ENCODE measurements at places on chromosomes 4 and X.

DNA sequence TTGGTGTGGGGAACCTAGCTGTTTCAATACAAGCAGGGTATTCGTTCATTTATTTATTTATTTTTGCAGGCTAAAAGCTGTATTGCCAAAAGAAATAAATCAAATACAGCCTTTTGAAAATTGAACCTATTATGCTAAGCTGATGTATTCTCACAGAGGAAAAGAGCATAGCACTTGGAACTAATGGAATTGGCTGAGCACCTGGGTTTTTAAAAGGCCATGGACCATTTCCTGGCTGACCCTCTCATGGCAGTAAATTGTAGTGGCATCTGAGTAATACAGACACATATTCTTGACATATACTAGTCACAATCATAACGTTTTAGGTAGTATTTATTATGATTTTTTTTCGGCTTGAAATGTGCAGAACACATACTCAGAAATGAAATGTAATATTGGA is 71.8 kb upstream of the ALG13 start:
- DNase-seq: no peak

DNA sequence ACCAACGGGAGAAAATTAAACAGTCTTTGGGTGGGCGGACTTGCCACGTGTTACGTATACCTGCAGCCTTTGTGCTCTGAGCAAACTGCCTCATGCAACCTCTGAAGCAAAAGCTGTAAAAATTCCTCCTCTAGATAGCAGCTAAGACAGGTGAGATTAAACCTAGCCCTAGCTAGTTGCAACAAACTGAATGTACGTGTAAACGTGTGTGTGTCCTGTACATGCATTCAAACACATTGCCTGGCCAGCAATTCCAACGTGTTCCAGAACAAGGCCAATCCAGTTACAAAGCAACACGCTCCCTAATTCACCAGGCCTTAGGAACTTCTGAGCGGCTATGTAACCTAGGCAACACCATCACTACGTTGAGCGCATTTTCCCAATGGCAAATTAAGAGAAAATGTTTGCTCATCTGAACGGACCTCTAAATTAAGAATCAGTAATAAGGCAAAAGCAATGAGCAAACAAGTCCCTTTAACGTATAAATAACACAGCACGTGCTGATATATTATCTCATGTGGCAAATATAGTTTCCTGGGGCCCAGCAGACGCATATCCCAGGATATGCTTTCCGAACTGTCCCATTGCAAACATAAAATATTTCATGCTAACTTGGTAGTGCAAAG is 792 bp downstream of the PPID start:
- DNase-seq: peak; percentile 43

DNA sequence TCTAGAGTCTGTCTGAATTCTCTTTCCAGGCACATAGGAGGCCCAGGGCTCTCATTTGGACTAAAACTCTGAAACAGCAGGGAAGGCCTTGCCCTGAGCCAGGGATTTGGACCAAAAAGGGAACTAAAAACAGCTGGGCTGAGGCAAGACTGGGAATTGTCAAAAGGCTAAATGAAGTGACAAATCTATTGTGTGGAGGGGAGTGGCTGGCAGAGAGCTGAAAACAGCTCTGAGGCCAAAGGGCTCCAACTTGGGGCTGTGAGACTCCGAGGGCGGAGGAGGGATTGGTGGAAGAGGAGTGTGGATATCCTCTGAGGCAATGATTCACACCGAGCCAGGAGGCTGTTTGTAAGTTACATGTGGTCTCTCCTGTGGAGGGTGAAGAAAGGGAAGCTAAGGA is 63.2 kb downstream of the PHEX start:
- no peak for DNase-seq

DNA sequence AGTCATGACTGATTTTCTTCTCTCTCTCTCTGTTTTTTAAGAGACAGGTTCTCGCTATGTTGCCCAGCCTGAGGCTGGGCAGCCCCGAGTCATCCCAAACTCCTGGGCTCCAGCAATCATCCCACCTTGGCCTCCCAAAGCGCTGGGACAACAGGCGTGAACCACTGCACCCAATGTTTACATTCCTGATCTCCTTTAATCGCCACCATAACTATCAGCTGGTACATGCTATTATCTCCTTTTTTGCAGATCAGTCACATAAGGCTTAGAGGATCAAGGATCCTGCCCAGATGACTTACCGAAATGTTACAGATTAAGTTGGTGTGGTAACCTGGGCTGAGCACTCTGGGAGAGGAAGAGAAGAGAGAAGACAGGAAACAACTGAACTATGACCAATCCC is 1.5 kb upstream of the USP46 start:
- DNase-seq: no peak

DNA sequence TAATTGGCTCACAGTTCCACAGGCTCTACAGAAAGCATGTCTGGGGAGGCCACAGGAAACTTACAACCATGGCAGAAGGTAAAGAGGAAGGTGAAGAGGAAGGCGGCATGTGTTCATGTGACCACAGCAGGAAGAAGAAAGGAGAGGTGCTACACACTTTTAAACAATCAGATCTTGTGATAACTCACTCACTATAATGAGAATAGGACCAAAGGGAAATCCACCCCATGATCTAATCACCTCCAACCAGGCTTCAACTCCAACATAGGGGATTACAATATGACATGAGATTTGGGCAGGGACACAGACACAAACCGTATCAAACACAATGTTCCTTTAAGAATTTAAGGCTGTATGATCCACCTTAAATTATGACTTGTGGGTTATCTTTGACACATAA is 10.5 kb upstream of the PGM2 start:
- no peak for DNase-seq

GRCh38 chr4:6338175-6338950 is 68.7 kb downstream of the WFS1 start:
- DNase-seq: no peak

GRCh38 chrX:123756320-123756719 is 23.5 kb upstream of the THOC2 start:
- no peak for DNase-seq

DNA sequence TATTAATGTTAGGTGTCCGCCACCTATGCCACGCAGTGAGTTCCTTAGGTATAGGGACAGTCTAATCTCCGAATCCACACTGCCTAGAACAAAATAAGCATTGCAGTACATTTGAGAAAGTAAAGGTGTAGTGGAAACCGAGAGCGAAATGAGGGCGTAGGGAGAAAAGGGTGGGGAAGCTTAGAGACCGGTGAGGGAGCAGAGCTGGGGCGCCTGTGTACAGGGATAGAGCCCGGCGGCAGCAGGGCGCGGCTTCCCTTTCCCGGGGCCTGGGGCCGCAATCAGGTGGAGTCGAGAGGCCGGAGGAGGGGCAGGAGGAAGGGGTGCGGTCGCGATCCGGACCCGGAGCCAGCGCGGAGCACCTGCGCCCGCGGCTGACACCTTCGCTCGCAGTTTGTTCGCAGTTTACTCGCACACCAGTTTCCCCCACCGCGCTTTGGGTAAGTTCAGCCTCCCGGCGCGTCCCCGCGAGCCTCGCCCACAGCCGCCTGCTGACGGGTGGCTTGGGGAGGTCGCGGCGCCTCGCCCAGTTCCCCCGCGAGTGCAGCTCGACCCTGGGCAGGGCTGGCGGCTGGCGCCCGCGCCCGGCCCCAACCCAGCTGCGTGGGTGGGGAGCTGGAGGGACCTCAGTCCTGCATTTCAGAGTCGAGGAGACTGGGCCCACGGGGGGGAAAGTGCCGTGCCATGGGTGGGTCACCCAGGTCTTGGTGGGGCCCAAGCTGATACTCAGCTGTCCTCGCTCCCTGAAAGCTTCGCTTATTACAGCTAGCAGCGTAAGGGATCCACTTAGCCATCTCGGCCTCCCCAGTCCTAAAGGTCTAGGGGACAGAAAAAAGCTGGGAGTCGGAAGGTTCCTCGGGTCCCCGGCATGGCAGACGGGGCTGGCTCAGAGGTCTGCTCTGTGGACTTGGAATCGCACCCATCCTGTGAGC is at the start of gene ANXA3:
TSS of gene ANXA3 (plus strand) at position 351 of the 932 bp plus-strand sequence. CDS start 2,704 bp downstream, outside the sequence.
- peak; percentile 4 for DNase-seq

DNA sequence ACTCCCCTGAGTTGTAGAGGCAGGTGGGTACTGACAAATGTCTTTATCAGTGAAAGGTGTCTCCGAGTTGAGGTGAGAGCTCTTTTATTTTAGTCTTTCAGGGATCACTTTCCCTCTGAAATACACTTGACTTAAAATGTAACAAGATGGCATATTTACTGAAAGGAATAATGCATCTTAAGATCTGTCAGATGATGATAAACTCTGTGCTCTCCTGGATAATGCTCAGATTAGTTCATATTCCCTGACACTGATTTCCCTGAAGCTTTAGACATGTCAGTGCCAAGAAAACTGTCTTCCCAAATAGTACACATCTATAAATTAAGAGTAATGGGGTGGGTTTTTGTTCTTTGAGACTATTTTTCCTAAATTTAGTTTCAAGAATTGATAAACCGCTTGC is 75.5 kb downstream of the ALG13 start:
- no peak for DNase-seq

- DNase-seq: no peak
Measured at GRCh38 chr4:27145597-27145996, 285.0 kb downstream of the STIM2 start.

DNA sequence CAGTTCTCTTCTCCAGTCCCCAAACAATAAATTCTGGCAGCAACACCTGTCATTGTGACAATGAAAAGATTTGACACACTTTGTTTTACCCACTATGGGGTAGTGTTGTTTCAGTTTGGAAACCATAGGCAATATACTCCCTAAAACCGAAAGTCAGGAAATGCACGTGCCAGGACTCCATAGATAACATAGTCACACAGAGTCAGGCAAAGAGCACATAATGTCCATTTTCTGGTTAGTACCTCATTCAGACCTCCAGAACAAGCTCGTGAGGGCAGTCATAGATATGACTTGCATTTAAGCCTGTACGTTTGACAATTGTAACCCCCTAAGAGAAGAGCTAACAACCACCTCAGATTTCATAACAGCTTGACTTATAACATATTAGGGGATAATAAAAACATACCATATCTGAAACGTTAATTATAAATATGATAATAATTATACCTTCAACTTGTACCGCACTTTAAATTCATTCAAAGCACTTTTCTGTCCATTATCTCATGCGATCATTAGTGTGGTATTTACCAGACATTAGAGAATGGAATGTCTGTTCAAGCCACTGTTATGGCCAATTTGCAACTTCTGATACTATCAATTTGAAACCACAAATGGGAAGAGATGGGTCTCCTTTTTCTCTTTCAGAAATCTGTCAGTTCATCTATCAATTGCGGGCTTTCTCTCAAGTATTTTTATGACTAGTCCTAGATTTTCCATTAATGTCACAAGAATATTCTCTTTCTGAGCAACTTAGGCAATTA is 147.4 kb downstream of the LDB2 start:
- DNase-seq: peak; percentile 13

DNA sequence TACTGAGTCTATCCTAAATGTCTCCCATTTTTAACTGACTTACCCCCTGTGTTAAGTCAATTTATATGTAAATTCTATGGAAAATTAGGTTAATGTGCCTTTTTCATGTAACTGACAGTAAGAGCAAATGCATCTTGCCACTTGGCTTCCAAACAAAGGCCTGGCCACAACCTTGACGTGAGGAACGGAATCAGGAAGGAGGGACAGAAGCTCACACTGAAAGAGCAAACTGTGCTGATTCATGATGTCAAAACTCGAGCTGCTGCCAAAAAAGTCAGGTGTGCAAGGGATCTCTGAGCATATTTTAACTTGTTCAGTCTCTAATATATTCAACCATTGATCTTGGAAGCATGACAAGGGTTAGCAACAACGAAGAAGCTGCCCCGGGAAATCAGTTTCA is 35.8 kb downstream of the GPM6A start:
- DNase-seq: no peak

DNA sequence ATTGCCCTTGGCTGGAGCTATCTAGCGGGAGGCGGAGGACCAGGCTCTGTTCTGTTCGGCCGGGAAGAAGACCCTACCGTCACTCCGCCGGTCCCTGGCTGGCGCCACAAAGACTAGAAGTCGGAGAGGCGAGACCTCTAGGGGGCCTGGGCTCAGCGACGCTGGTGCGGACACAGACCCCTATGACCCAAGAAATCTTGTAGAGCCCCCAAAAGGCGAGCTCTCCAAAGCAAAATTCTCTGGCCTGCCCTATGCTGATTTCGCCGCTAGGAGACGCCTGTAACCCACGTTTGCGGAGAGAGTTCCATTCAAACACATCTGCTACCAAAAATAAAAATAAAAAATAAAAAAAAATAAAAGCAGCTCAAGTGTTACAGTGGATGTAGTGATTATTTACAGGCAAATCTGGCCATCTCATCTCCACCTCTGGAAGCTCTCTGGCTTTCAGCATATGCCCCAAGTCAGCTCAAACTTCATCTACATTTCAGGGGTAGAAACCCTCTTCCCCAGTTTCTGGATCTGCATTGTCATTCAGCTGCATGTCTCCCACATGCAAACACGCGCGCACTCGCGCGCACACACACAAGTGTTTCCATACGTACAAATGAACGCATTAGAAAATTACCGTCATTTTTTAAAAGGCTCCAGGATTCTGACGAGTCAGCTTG is 2.4 kb upstream of the PCDH10 start:
- peak; percentile 70 for DNase-seq

DNA sequence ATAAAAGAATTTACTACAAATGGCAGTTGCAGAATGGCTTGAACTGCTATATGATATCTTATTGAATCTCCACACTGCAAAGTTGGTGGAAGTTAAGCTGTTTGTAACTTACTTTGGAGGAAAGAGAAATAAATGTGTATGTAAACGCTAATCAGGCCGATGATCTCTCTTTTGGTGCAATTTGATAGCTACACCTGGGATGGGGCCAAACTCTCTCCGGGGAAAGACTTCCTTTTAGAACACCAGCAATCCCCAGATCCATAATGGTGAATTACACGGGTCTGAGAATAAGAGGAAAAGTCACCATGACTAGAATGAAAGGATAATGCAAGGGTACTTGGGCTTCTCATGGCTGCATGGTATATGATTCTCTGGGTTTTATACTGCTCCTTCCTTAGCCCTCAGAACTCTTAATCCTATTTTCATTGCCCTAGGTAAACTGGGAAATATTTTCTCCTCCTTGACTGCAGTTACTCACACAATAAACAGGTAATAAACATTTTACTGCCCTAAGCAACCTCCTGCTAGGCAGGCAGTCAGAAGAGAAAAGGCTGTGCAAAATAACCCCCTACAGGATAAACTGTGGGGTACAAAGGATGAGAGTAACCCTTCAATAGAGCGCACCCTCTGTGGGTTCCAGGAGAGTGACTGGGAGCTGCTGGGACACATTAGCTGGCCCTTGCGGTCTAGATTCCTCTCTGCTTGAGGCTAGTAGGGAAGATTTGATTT is 109.3 kb downstream of the MGST2 start:
- DNase-seq: no peak

DNA sequence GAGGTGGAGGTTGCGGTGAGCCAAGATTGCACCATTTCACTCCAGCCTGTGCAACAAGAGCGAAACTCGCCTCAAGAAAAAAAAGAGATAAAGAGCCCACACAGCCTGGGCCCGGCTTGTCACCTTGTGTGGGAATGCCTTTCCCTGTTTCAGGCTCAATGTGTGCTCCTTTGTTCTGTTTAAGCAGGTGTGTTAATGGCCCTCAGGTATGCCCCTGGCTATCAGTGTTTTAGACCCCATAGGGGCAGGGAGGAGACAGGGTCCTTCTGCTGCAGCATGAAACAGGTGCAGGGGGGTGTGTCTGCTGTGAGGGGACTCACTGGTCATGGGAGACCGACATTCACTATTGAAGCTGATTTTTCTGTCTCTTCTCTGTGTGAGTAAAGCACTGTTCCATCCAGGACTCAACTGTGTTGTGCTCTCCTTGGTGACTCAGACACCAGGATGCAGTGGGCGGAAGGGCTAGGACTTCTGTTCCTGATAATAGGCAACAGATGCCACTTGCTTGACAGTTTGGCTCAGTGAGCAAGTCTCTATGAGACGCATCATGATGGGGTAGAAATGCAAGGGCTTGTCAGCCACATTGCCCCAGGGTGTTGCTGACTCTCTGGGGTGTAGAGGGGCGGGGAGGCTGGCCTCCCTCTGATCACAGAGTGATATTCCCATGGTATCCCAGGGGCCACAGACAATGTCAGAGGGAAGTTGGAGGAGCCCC is 15.6 kb upstream of the LAP3 start:
- no peak for DNase-seq
